Activated CD4-positive, alpha-beta T cell treated with anti-CD3 and anti-CD28 coated beads, Interleukin-2, Interleukin-4, amounts not matched to agents 100 ng/mL and 50 ng/mL, durations not matched to agents 16 hours and 8 hours (primary cell): ENCODE measurements at places on chromosomes 5 and 9.

DNA sequence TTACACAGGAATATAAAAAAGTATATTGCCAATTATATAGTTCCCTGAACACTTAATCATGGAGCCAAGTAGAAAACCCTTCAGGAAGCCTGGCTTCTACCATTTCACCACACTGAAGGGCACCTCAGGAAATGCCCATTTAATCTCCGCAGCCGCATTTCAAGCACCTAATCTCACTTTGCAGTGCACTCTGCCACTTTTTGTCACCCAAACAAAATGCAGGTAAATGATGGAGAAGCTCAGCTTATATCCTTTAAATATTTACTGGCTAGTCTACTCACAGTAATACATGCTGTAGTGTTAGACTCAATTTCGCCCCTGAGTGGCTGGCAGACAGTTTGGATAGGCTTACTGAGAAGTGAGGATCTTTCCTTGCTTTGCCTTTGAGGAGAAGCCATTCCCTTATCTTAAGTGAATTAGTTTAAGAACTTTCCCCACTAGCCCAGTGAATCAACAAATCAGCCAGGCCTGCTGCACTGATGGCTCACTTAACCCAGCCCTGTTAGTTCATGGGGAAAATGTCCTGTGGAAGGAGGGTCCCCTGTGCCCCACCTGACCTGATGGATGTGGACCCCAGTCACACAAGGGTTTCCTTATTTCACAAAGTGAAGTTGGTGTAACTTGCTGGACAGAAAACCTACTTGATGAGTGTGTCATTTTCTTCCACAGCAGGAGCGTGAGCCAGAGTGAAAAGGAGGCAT is 209.7 kb downstream of the CAAP1 start:
- no peak for DNase-seq

- no peak for DNase-seq
Observed at GRCh38 chr9:99377790-99378775, 156.0 kb downstream of the SEC61B start.

DNA sequence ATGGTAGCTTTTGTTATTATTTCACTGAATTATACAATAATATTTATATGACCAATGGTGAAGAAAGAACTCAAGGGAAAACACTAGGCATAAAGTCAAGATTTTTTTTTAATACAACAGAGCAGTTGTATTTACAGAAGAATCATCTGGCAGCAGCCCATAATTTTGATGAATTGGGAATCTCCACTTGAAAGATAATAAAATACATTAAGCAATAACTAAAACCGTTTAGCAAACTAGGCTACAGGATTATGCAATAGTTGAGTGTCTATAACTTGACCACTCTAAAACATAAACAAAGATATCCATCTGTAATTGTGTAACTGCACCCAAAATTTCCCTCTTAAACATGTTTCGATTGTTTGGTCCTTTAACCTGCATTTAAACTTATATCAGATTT is 80.8 kb downstream of the SNCAIP start:
- no peak for DNase-seq

DNA sequence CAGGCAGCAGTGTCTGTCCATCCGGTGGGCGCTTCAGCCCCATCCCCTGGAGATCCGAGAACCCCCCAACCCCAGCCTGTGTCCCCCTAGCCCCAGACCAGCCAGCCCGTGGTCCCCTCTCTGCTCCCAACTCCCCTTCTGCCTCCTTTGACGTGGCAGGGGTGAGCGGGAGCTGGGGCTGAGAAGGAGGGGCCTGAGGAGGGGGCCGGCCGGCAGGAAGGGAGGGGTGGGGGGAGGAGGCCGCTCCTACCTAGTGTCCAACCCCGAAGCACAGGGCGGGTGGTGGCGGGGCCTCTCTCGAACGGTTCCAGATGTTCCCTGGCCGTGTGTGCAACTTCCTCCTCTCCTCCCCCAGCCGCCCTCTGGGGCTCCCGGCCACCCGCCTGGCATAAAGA is 31.0 kb downstream of the GOLGA2 start:
- no peak for DNase-seq

DNA sequence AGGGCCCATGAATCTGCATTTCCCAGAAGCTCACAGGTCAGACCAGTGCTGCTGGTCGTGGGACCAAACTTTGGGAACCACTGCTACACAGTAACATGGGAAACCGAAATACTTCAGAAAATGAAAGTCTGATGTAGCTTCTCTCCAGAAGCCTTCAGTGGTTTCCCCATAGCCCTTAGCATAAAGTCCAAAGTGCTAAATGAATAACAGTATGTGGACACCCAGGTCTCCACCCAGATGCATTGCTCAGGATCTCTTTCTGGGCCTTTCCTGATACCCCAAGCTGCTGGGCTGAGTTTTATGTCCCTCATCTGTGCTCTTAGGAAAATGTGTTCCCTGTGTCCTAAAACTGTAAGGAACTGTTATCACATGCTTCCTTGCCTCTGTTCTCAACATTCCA is 100.4 kb downstream of the NFIB start:
- DNase-seq, result no peak

GRCh38 chr9:6938447-6938846 is 180.7 kb downstream of the KDM4C start:
- no peak for DNase-seq

DNA sequence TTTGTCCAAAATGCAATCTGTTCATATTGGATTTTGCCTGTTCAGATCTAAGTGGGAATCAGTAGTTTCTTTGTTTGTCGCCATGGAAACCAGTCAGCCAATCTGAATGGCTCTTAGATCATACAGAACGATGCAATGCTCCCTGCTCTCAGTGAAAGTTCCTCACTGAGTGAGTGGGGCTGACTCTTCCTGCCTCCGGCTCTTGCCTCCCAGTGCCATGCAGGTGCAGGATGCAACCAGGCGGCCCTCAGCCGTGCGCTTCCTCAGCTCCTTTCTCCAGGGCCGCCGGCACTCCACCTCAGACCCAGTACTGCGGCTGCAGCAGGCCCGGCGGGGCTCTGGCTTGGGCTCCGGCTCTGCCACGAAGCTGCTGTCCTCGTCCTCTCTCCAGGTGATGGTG is at the start of gene PTPDC1:
Gene PTPDC1 (plus strand): TSS at position 151 of the 400 bp plus-strand sequence. CDS start 67 bp downstream, at position 218.
- DNase-seq, result no peak

- no peak for DNase-seq
Observed at GRCh38 chr5:66239034-66239433, 94.9 kb downstream of the SREK1 start.

DNA sequence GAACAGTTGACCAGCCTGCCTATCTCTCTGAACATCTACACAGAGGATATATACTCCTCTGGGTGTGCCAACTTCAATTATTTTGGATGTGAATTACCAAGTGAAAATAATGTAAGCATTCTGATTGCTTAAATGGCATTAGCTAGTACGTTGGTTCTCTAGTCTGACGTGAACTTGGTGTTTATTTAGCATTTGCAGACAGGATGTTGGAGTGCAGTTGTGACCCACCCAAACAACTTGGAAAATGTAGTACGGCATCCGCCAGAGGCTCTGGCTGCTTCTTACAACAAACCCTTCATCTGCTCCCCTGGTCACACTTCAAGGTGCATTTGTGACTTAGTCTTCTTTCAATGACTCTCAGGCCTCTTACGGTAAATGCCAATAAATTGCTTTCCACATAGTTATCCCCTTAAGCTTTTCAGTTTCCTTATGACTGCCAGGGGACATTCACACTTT is 616.6 kb downstream of the PDE4D start:
- no peak for DNase-seq

GRCh38 chr9:131668439-131669268 is 71.2 kb downstream of the RAPGEF1 start:
- peak; percentile 84 for DNase-seq

DNA sequence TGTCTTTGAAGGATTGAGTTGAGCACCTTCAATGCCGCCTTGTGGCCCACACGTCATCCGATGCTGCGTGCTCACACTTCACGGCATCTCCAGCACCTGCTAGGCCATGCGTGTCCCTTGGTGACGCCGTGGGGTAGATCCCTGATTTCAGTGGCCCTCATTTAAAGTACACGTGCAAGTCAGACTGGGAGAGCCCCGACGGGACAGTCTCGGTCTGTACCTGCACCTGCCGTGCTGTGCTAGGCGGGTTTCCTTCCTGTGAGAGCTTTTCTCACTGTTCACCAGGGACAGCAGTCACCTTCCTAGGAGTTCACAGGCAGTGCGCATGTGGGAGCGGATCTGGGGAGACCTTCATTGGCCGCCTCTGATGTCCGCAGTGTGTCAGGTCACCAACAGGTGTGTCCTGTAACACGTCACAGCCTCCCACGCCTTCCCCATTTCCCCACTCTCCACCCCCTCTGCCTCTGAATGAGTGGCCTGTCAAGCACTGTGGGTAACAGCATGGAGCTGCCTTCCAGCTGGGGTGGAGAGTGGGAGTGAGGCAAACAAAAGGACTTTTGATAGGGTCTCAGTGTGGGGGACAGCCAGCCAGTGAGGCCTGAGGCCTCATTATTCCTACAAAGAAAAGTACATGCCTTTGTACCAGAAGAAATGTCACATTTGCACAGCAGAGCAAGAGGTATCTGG is 236.4 kb downstream of the FANCC start:
- DNase-seq, result no peak

GRCh38 chr9:14307989-14308852 is 5.7 kb downstream of the NFIB start:
- DNase-seq, result no peak

DNA sequence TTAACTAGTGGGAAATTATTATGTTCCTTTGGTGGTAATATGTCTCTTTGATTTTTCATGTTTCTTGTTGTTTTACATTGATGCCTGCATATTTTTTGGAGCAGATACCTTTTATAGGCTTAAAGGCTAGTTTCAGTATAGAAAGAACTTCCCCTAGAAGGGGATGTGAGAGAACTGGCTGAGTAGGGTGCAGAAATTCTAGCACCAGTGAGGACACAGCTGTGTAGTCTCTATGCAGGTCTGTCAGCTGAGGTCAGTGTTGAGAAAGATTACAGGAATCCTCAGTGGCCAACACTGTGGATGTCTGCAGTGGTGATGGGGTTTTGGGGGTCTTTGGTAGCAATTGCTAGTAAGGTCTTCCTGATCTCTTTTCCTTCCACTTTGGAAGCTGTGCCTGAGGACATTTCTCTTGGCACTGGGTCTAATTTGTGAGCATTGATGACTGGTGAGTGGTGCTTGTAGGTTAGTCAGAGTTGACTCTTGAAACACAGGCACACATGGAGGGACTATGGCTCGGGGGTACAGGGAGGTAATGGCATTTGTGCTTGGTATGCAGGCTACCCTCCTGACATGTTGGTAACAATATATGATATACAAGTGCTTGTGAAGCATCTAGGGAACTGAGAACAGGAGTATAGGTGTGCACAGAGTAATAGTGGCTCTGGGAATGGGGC is 221.4 kb downstream of the SPATA31D1 start:
- no peak for DNase-seq

GRCh38 chr9:79701651-79702050 is 129.9 kb downstream of the TLE4 start:
- no peak for DNase-seq

GRCh38 chr5:65830856-65831255 is 95.5 kb upstream of the ERBIN start:
- no peak for DNase-seq

GRCh38 chr5:140556438-140556837 is 835 bp downstream of the SRA1 start:
- DNase-seq, result no peak

DNA sequence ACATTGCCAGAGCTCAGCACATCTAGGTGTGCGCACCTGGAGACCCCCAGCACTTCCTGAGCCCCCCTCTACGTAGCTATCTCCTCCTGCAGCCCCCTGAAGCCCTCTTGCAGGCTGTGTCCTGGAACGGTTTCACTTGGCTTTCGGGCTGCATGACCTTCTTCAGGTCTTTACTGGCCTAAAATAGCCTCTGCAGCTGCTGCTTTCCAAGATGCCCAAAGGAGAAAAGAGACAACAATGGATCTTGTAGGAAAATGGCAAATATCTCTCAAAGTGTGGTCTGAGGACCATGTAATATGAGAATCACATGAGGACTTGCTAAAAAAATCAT is 6.6 kb upstream of the ERMP1 start:
- DNase-seq, result no peak

GRCh38 chr5:169954786-169955185 is 25.5 kb downstream of the INSYN2B start:
- no peak for DNase-seq

DNA sequence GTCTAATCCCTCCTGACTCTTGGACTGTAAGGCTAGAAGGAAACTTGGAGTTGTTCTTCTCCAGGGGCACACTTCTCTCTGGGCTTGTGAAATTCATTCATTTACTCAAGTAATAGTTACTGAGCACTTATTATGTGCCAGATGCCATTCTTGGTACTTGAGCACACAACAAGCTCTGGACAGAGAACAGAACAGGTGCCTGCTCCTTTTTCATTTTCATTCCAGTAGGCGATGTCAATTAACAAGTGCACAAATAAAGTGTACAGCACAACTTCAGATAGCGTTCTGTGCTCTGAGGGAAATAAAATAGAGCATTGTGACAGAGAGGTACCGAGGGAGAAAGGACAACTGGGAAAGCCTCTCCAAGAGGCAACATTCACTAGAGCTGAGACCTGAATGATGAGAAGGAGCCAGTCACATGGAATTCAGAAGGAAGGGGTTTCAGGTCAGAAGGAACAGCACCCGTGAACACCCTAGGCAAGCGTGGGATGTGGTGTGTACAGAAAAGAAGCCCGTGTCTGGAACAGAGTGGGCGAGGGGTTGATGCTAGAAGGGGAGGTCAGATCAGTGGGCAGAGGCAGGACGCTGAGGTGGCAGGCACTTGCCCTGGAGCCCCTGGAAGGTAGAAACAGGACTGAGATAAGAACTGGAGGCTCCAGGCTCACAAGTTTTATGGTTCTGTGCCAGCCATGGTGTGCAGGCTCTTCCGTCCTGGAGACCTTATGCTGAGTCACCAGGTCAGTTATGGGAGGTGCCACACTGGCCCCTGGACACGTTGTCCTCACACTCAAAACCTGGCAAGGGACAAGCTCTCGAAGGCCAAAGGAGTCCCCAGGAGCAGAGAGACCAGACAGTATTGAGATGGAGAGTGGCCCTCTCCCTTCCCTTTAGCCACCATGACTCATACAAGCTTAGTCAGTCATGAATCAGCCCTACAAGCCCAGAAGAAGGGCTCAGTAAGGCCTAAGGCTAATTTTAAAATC is 7.2 kb upstream of the ABLIM3 start:
- no peak for DNase-seq

GRCh38 chr9:98851730-98852459 is 44.4 kb downstream of the GALNT12 start:
- peak; percentile 38 for DNase-seq

- DNase-seq, result no peak
Observed at GRCh38 chr5:34789021-34789531, 49.9 kb upstream of the TTC23L start.

- no peak for DNase-seq
Observed at GRCh38 chr9:86275962-86276361, 6.4 kb downstream of the ISCA1 start.

DNA sequence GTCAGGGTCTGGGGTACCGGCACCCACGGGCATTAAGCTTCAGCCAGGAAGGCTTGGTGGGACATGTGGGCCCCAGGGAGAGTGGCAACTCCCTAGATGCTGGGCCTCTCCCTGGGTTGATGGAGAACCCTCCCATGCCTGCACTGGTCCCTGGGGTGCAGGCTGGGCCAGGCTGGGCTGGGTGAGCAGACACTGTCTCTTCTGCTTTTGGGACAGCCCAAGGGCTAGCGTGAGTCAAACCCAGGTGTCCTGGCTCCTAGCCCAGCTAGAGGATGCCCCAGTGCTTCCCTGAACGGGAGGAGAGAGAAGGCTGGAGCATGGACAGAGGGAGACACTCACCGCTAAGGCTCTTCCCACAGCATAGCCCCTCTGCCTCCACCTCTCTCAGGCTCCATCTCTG is 5.7 kb upstream of the AQP7 start:
- no peak for DNase-seq

- no peak for DNase-seq
Observed at GRCh38 chr9:105057551-105057950, 129.6 kb upstream of the ABCA1 start.

GRCh38 chr5:151030056-151030336 is 9.6 kb downstream of the GPX3 start:
- DNase-seq, result no peak
